ENCODE measurements at places on chromosomes 16 and 17.

- no peak for DNase-seq
Measured at GRCh38 chr17:43577664-43578403, 31.7 kb upstream of the ETV4 start.

DNA sequence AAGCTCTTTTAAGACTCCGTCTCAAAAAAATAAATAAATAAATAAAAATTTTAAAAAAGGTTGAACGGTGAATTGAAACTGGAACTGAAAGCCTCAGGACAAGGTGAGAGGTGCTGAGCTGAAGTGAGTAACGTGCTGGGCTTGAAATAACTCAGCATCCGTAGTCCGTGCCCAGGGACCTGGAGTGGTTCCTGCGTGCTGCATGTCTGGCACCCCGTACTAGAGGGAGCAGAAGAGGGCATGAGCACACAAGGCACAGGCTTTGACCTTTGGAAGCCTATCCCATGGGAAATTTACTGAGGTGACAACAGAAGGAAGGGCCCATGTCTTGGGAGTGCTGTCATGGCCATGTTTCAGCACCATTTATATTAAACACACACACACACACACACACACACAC, 4.5 kb upstream of the MEIOB start:
- no peak for DNase-seq

DNA sequence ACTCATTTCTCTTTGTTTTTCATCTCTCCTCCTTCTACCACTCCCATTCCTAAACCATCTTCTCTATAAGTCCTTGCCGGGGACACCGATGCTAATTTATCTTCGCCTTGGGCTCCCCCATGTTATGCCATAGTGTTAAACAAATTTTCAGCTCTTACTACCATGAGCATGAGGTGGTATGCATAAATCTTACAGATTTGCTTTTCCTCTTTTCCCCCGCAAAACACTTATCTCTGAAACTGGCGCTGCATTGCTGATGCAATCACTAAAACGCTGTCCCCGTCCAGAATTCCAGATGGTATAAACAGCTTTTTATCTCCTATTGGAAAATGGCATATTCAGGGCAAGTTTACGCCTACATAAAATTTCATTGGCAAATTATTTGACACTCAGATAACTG, 673.6 kb upstream of the CDH8 start:
- no peak for DNase-seq

DNA sequence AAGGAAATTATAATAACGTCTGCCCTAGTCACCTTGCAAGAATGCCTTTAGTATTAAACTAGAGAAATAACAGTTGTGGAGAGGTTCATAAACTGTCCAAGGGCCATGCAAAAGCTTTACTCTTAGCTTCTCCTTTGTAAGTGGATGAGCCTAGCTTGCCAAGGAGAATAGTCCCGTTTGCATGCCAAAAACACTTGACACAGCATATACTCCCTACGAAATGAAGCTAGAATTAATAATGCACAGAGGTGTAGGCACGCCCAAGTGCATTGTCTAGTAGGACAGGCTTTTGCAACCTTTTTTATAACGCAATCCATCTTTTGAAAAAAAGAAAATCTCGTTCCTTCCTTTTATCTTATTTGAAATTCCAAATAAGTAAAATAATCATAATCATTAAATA, 12.8 kb upstream of the CDRT4 start:
- no peak for DNase-seq

DNA sequence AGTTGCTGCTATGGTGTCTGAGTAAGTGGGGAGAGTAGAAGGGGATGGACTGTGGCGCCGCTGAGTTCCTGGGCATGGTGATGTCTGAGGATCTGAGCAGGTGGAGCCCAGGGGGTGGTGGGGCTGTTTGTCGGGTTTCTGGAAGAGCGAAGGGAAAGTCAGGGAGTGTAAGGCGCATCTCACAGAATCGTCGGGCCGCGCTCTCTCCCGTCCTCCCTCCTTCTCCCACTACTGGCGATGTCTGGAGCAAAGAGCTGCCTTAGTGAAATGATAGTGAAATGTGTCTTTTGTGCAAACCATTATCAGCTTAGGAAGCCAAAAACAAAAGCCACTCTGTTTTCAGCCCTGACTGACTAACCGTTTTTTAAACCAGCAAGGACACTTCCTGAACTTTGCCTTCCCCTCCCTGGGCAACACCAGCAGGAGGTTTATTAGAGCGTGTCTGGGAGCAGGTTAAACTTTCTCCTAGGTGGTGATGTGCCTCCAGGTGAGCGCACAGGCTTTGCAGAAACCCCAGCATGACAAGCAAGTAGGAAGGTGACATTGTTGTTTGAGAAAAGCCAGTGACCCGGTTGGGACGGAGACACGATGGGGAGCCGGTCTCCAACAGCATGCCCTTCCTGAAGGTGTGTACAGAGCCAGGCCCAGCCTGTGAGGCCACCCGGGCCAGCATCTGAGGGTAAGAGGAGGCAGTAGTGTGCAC, 49.1 kb downstream of the RAB11FIP3 start:
- DNase-seq = no peak

GRCh38 chr17:46862949-46863348, 11.6 kb downstream of the WNT9B start:
- no peak for DNase-seq

GRCh38 chr16:48619979-48620378, 10.0 kb upstream of the N4BP1 start:
- DNase-seq = no peak

GRCh38 chr17:67680445-67681224, 37.1 kb upstream of the NOL11 start:
- DNase-seq = no peak

DNA sequence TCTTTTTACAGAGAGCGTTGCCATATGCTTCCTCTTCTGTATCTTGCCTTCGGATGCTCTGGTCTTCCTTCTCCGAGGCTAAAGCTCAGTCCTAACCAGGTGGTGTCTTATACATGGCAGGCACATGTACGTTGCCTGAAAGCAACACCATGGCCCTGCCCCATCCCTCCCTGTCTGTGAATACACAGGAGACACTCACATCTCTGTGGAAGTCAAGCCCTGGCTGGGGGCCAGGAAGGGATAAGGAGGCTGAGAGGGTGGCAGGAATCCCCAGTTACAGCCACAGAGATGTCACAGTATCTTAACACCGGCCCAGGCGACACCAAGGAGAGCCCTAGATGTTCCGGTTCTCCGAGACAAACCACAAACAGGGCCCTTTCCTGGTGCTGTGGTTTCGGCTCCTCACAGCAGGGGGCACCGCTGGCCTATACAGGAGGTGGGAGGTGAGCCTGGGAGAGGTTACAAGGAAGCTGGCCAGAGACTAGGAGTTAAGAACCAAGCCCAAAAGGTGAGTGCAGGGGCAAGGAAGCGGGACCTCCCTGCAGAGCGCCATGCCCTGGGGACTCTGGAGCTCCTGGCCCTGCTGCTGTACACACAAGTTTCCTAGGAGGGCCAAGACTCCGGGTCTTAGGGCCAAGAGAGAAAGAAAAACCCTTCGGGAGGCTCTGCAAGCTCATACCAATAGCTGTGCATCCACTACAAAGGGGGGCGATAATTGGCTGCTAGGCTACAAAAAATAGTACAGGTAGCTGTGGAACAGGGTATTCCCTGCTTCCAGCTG, 41.7 kb downstream of the SRL start:
- DNase-seq = peak; percentile 60

GRCh38 chr17:34847938-34848337, 113.3 kb downstream of the CCT6B start:
- DNase-seq = no peak

DNA sequence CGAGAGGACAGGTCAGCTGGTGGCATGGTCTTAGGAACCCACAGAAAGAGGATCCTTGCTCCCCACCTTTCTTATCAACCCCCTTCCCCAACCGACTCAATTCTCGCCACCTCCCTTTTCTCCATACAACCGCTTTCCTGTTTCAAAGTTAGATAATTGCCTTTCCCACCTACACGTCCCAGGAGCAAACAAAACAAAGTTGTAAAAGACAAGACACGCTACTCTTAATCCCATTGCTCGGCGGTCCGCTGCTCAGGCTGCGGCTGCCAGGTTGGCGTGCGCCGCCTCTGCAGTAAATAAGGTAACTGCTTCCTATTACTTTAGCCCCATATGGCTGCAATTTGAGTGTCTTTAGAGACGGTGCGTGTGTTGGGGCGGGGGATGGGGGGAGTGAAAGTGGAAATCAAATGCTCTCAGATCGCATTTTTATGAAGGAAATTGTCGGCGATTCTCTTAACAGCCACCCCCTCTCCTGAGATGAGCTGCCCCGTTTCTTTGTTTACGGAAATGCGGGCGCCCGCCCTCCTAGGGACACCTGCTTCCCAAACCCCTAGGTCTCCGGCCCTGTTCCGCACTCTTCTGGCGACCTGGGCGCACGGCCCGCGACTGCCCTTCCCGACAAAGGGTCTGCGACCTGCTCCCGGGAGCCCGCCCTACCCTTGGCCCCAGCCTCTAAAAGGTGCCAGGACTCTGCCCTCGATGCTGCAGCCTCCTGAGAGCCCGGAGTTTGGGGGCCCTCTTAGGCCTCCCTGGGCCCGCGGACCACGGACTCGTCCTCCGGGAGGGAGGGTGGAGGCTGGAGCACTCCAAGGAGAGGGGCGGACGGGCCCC, 3.7 kb upstream of the CBX8 start:
- peak; percentile 49 for DNase-seq

DNA sequence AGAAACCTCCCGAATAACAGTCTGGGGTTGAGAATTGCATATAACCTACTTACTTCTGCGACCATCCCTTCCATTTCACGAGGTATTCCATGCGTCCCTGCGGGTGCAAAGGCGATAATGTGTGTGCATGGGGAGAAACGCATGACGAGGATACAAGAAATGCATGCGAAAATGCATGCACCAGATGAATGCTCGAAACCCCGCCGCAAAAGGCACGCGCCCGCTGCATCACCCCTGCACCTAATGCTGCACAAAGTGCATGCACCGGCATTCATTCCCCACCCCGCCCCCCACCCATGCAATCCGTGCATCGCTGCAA, 474 bp downstream of the CBX8 start:
- DNase-seq = no peak

- DNase-seq = no peak
Measured at GRCh38 chr16:337437-337836, 15.1 kb downstream of the AXIN1 start.

DNA sequence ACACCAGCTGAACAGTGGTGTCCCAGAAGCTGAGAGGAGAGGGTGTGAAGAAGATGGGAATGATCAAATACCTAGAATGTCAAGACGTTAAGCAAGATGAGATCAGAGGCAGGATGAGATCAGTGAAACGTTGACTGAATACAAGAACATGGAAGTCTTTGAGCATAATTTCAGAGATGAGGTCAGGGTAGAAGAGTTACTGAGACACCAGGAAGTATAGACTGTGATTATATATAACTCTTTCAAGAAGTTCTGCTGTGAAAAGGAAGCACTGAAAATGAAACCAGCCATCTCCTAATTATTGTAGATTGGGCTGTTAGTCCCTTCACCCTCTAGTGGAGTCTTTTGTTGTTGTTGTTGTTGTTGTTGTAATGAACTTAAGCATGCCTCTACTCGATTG, 9.1 kb downstream of the SHCBP1 start:
- DNase-seq = no peak

- peak; percentile 93 for DNase-seq
Measured at GRCh38 chr16:70428178-70428998, 10.5 kb downstream of the ST3GAL2 start.

- DNase-seq = peak; percentile 13
Measured at GRCh38 chr17:8522577-8522976, 86.9 kb downstream of the NDEL1 start.

DNA sequence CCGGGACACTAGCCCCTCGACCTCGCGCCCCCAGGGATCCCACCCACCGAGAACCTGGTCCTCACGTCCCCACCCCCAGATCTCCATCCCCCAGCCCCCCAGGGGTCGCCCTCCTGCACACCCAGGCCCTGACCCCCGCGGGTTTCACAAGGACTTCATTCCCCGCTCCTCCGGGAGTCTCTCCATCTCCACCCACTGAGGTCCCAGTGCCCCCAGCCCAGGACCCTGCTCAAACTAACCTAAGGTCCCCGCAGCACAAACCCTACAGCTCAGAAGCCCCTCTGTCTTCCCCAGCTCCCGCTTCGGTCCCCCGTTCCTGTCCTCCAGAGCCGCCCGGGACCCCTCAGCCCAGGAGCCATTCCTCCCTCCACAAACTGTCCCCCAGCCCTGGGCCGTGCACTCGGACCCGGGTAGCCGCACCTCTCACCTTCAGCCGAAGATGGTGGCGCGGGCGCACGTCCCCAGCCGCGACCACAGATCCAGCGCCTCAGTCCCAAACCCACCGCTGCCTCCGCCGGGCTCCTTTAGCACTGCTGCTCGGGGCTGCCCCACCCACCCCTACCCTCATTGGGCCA, at the start of gene MYH10:
MYH10 (minus strand) TSS at position 499 of the 575 bp plus-strand sequence. CDS start 7,479 bp downstream, outside the sequence.
- DNase-seq = no peak

GRCh38 chr17:37137906-37138514, 189.3 kb downstream of the AATF start:
- DNase-seq = no peak
